Foreskin fibroblast (primary cell): ENCODE measurements at places on chromosomes 5 and 9.

- no peak for DNase-seq
Observed at GRCh38 chr9:91690540-91691249, 259.3 kb downstream of the ROR2 start.

DNA sequence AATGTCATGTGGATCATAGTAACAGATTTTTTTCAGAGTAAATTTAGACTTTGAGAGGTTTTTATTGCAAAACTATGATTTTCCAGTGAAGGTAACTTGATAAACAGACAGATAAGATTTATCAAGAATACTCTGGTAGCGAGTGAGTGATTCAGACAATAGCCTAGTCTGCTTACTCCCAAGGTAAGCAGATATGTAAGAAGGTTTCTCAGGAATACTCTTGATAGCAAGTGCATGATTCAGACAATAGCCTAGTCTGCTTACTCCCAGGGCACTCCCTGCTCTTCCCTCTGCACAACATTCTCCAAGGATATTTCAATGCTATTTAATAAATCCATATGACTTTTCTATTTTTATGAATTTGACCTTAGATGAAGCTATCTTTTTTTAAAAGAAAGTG is 1881.5 kb downstream of the EFNA5 start:
- DNase-seq = no peak

- no peak for DNase-seq
Observed at GRCh38 chr5:1040571-1040970, 32.0 kb downstream of the NKD2 start.

DNA sequence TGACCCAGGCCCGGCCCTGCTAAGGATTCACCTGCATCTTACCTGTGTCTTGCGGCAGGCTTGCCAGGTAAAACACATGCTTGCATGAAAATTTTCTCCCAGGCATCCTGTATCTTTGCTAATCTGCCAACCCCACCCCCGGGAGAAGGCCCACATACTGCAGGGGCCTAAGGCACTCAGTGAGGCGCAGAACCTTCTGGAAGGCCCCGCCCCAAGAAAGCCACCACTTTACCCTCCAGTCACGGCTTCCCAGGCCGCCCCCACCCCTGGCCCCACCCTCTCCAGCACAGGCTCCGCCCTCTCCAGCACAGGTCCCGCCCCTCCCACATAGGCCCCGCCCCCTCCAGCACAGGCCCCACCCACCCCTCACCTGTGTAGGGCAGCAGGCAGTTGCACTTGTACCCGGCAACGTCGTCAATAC is 29.8 kb upstream of the SEC16A start:
- DNase-seq = no peak
